ENCODE measurements at places on chromosomes 1 and 21.

DNA sequence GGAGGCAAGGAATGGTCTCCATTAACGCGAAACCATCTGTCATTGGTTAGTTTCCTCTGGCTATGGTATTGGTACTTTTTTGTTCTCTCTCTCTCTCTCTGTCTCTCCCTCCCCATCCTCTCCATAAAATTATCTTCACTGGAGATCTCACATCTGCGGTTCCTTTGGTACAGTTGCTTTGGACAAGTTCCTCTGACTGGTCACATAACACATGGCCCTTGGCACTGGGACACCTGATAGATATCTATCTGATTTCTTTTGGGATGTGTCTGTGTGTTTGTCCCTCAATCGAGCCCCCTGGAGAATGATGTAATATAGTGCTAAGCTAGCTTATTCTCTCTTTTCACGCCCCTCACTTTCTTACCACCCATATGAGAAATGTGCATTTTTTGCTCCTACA lies 682.0 kb upstream of the B3GALT2 start:
- no peak for DNase-seq

GRCh38 chr1:145784409-145784808 lies 39.5 kb downstream of the RNF115 start:
- no peak for DNase-seq

GRCh38 chr1:194309697-194310096 lies 1123.3 kb upstream of the B3GALT2 start:
- DNase-seq = no peak

DNA sequence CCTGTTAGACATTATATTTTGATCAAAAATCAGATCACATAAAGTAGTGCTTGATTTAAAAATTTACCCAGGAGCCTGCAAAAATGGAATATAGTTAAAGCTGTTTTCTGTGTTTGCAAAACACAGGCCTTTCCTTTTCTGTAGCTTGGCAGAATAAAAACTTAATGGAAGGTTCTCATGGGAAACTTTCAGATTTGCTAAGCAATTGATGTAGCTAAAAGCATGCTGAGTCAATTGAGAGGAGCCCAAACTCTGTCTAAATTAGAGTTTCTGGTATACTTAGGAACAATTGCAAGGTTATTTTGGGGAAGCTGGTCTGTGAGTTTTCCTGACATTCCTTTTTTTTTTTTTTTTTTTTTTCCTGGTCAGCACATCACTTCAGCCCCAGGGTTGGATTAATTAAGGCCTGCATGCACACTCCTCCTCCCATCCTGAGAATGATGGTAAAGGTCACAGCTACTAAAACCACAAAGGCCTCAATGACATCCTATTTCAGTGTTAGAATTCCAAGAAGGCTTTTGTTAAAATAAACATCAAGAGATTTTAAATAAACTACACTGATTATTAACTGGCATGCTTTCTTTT lies 608.7 kb downstream of the PLPP3 start:
- DNase-seq = no peak

All from CD4-positive, alpha-beta T cell treated with Interleukin-12 subunit alpha and Interleukin-12 subunit beta, for 1 hour (primary cell).